ENCODE measurements at places on chromosomes 12 and 14.

DNA sequence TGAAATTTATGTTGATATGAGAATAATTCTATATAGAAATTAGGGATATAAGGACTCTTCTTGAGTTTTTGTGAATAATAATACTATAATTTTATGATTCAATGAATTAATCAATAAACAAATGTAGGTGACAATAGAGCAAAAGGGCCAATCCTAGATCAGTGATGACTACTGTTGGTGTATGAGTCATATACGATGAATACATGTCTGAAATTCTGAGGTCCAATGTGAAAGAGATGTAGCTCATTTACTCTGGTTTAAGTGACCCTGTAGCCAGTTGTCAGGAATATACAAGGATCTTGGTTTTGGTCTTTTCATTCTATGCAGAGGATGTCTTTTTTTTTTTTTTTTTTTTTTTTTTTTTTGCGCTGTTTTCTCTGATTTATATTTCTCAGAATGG is 72.1 kb upstream of the RTL1 start:
- no peak for DNase-seq

DNA sequence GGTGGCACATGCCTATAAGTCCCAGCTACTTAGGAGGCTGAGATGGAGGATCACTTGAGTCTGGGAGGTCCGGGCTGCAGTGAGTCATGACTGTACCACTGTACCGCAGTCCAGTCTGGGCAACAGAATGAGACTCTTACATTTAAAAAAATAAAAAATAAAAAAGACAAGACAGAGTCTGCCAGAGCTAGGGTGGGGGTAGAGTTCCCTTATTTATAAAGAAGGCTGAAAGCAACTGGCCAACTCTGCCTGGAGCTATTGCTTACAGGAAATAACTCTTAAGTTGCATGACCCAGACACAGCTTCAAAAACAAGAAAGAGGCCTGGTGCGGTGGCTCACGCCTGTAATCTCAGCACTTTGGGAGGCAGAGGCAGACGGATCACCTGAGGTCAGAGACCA is 31.5 kb downstream of the NUMB start:
- no peak for DNase-seq

- peak; percentile 30 for DNase-seq
These were observed 13.7 kb upstream of the TCTN1 start for GRCh38 chr12:110600254-110600653.

- DNase-seq, result no peak
These were observed 16.1 kb upstream of the SLC38A4 start for GRCh38 chr12:46841891-46842290.

- DNase-seq, result no peak
These were observed 260.4 kb upstream of the PPFIA2 start for GRCh38 chr12:82019533-82019932.

DNA sequence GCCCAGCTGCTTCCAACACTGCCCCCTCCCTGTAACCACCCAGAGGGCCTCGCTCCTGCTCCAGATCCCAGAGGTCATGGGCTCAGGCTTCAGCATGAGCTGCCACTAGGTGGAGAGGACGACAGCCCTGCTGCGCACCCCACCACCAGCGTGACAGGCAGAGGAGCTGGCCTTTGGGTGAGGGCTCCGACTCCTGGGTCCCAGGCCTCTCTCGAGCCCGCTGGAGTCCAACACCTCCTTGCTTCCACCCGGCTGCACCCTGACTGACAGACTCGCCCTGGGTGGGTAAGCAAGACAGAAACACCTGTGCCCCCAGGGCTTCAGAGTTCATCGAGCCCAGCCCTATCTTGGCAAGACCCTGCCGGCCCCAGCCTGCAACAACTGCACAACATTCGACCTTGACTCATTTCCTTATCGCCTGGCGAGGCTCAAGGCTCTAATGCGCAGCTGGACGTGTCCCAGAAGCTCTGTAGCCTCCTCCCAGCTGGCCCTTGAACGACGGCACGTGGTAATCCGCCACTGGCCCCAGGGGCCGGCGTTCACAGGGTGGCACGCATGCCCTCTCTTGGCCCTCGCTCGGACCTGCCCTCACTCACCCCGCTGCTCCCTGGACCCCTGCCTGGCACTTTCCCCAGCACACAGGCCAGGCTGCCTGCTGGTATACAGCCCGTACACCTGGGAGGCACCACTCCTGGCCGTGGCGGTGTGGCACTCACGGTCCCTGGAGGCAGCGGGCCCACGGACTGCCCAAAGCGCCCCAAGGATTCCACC is 28.0 kb downstream of the VPS37B start:
- DNase-seq, result peak; percentile 60

GRCh38 chr14:61587081-61587713 is 108.1 kb upstream of the HIF1A start:
- no peak for DNase-seq

DNA sequence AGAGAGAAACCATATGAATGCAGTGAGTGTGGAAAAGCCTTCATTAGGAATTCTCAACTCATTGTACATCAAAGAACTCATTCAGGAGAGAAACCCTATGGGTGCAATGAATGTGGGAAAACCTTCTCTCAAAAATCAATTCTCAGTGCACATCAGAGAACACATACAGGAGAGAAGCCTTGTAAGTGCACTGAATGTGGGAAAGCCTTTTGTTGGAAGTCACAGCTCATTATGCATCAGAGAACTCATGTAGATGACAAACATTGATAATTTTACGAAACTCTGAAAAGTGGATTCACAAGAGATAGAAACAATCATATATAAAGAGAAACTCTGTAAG is 22.9 kb downstream of the ZNF268 start:
- DNase-seq, result no peak

- DNase-seq, result no peak
These were observed 448.2 kb downstream of the RGS6 start for GRCh38 chr14:72380456-72380855.

- no peak for DNase-seq
These were observed 23.2 kb downstream of the GPR137C start for GRCh38 chr14:52575858-52576257.

GRCh38 chr14:88476214-88476774 is 78.5 kb downstream of the PTPN21 start:
- DNase-seq, result no peak

GRCh38 chr14:33899723-33900341 is 51.0 kb downstream of the EGLN3 start:
- no peak for DNase-seq

GRCh38 chr14:81331229-81332021 is 68.7 kb downstream of the STON2 start:
- DNase-seq, result no peak

DNA sequence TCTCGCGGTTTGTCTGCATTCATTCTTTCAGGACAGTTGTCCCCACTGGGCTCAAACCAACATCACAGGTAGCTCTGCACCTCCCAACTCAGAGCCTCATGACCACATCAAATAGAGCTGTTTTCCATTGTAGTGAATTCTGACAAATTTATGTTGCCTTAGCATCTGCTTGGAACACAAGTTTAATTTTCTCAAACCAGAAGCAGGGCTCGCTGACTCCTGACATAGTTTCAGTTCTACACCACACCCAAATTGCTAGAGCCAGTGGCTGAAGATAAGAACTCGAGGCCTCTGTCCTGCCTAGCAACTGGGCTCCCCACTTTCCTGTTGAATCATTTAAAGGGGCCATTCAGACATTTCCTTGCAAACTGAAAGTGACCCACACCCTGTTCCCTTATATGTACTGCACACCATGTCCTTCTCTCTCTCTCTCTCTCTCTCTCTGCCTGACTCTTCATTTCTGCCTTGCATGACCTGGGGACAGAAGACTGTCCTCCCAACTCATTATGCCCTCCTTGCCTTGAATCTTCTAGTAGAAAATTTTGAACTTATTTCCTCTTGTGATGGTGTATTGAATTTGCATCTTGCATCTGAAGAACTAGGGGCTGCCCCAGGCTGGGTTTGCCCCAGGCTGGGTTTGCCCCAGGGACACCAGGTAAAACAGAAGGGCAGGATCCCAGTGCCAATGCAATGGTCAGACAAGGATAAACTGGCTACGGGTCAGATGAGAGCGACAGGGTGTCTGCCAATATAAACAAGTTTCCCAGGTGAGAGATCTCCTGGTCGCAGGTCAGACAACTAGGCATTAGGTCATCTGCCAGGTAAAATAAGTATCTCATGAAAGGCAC is 9.7 kb upstream of the WSCD2 start:
- no peak for DNase-seq

- DNase-seq, result no peak
These were observed 7.5 kb upstream of the MSI1 start for GRCh38 chr12:120376416-120376815.

GRCh38 chr14:46651526-46652144 is at the start of gene RPL10L:
RPL10L (minus strand) TSS chr14:46651781; CDS start chr14:46651736, 45 bp downstream.
- peak; percentile 7 for DNase-seq

GRCh38 chr14:30842431-30842830 is 31.9 kb upstream of the COCH start:
- DNase-seq, result no peak

DNA sequence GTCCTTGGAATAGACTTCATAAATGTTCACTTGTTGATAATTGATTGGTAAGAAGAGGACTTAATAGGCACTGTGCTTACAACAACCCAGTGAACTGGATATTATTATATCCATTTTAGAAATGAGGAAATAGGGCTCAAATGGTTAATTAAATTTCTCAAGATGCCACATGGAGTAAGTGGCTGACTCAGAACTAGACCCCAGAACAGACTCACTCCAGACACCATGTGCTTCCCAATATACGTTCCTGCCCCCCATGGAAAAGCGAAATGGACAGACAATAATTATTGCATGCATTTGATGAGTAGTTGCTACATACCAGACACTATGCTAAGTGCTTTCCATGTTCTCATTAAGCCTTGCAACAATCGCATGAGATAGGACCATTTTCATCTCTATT is 895 bp upstream of the ANKS1B start:
- no peak for DNase-seq

- DNase-seq, result no peak
These were observed 128.9 kb downstream of the SNAPC1 start for GRCh38 chr14:61891170-61891569.

GRCh38 chr14:51117593-51117992 is 22.7 kb upstream of the TRIM9 start:
- no peak for DNase-seq

DNA sequence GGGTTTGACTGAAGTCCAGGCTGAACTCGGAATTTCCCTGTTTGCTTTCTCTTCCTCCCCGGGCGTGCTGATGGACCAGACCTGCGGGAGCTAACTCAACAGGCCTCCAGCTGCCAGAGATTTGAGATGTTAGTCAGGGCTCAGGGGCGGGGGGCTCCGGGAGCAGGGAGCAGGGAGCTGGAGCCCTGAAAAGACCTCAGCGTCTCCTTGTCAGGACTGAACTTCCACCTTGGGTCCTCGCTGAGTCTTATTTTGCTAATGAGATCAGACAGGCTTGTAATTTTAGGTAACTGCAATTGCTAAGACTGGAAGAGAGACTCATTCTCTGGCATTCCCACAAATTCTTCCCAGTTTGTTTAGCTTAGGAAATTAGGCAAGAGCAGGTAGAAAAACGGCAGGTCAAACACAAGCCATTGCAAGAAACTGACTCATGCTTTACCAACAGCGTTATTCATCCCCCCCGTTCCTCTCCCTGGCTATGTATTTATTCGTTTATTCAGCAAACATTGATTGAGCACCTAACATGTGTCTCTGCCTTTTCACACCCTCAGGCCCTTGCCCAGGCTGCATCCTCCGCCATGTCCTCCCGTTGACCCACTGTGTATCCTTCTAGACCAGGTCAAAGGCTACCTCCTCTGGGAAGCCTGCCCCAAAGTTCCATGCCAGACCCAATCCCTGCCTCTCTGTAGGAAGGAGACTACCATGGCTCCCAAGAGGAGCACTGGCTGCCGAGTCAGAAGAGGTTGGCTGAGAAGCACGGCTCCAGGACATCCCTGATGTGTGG is 80.4 kb upstream of the DIO3 start:
- DNase-seq, result no peak

DNA sequence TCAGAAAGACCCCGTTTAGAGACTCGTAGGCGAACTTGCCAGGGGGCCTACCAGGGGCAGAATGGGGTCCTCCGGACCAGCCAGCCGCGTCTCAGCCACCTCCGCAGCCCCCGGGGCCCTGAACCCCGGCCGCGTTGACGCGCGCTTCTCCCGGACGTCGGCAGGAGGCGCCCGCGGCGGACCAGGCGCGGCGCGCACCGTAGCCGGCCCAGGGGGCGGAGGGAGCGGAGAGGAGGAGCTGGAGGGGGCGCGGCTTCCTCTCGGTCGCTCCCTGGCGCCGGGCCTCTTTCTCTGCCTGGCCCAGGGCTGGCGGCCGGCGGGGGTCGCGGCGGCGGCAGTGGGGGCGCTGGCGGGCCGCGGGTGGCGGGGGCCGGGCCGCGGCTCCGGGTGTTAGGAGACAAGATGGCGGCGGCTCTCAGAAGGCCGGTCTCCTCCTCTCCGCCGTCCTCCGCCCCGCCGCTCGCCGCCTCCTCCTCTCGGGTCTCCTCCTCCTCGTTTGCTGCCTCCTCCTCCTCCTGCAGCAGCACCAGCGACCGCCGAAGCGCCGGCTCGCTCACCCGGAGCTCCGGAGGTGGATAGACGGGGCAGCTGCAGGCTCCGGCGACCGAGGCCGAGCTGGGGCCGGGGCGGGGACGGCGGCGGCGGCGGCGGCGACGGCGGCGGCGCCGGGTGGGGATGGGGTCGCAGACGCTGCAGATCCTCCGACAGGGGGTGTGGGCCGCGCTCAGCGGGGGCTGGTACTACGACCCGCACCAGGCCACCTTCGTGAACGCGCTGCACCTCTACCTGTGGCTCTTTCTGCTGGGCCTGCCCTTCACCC is at the start of gene PCNX1:
PCNX1 (plus strand) TSS at position 284 of the 820 bp plus-strand sequence; CDS start at position 676, 392 bp downstream.
- DNase-seq, result peak; percentile 98

- no peak for DNase-seq
These were observed 620 bp downstream of the C1S start for GRCh38 chr12:7061138-7061537.

DNA sequence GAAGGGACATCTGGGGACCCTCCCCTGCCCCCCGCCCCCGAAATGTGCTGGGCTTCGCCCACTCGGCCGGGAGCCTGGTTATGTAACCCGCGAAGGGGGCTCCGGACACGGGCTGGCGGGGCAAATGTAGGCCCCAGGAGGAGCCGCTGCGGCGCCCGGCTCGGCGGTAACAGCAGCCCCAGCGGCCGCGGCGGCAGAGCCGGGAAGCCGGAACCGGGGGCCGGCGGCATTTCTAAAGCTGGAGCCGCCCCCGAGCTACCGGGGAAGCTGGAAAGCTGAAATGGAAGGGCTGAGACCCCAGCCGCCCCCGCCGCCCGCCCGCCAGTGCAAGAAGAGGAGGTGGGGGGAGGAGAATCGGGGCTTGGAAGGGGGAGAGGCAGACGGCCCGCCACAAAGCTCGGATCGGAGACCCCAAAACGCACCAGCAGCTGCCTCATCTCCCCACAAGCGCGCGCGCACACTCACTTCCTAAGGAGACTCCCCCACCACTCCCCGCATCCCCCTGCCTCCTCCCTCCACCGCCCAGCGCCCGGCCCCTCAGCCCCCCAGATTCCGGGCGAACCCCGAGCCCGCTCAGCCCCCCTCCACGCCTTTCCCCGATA is 1.5 kb downstream of the KDM2B start:
- peak; percentile 76 for DNase-seq

- no peak for DNase-seq
These were observed 25.1 kb downstream of the MOK start for GRCh38 chr14:102279688-102280348.

- DNase-seq, result no peak
These were observed 4.4 kb upstream of the WSB2 start for GRCh38 chr12:118065380-118065779.
